ENCODE measurements at places on chromosomes 12 and 14. TPM values are rescaled to one million over a fixed set of nuclear protein-coding genes. Genes with fewer than 3 reads are reported as not detected.

Gene FLRT2
- total RNA-seq = 20.5 TPM

Gene ACSS3
- 5.2 TPM for total RNA-seq

Gene ANKS1B
- 11.8 TPM for total RNA-seq

Gene BCL7A
- total RNA-seq = 41.6 TPM

- ATAC-seq = no peak
Observed at GRCh38 chr12:71546322-71546861, 106.8 kb downstream of the LGR5 start.

- ATAC-seq = no peak
Observed at GRCh38 chr12:3097186-3097804, 20.1 kb downstream of the TSPAN9 start.

All from motor neuron (in vitro differentiated cells).